Endothelial cell of umbilical vein (primary cell): ENCODE measurements at places on chromosomes 3 and 15. TPM values are rescaled to one million over a fixed set of nuclear protein-coding genes. Genes with fewer than 3 reads are reported as not detected.

FRMD5 gene
- total RNA-seq, result 16.7 and 18.2 TPM in 2 replicates

NRROS gene
- 14.4 and 15.6 TPM in 2 replicates for total RNA-seq

SLC22A13 gene
- total RNA-seq, result 0.44 and 0.53 TPM in 2 replicates

HTR3E gene
- not detected in 2 replicates for total RNA-seq

FAM81A gene
- total RNA-seq, result 0.32 and 1.2 TPM in 2 replicates

ACTRT3 gene
- total RNA-seq, result 3.3 and 5.1 TPM in 2 replicates

LYSMD4 gene
- 7.0 and 8.4 TPM in 2 replicates for total RNA-seq

SUMF1 gene
- total RNA-seq, result 26.6 and 31.5 TPM in 2 replicates

RETNLB gene
- total RNA-seq, result not detected in 2 replicates

TRH gene
- not detected in 2 replicates for total RNA-seq

DNA sequence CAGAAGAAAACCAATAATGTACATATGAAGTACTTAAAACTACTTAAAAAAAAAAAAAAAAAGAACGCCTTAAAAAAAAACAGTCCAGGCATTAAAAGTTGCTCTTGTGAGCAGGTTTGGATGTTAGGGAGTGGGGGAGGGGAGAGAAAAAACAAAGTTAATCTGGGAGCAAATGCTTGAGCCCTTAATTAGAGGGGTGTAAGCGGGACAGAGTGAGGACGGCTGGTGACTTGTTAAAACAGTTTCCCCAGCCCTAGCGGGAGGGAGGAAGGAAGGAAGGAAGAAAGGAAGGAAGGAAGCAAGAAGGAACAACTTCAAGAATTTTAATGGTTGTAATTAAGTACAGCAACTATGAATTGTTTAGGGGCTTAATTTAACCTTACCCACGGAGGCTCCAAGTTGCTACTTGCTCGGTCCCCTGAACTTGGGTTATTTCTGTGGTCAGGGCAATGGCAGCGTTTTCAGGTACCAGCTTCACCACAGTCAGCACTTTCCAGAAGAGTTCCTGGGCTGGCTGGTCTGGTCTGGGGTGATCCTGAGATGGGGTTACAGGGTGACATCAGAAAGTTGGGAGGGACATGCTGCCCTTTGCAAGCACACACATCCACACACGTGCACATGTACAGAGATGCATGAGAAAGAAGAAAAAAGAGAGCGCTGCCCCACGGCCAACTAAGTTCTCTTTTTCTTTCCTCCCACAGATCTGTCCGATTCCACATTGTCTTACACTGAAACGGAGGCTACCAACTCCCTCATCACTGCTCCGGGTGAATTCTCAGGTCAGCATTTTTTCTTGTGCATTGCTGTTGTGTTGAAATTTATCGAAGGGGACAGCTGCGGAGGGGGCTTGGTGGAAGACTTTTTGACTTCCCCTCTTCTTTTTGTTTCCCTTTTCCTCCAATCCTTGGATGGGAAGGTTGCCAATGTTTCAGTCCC lies 14.0 kb downstream of the SMAD6 start:
- peaks cover 11% of the 10 kb centered on the region for H3K36me3 ChIP-seq
- peaks cover 48% of the 10 kb centered on the region for H3K4me1 ChIP-seq
- H3K27me3 ChIP-seq, result no peaks in the 10 kb centered on the region
- no peak overlapping the region for H3K27ac ChIP-seq
- H3K4me3 ChIP-seq, result no peak overlapping the region
- no peak for DNase-seq

DNA sequence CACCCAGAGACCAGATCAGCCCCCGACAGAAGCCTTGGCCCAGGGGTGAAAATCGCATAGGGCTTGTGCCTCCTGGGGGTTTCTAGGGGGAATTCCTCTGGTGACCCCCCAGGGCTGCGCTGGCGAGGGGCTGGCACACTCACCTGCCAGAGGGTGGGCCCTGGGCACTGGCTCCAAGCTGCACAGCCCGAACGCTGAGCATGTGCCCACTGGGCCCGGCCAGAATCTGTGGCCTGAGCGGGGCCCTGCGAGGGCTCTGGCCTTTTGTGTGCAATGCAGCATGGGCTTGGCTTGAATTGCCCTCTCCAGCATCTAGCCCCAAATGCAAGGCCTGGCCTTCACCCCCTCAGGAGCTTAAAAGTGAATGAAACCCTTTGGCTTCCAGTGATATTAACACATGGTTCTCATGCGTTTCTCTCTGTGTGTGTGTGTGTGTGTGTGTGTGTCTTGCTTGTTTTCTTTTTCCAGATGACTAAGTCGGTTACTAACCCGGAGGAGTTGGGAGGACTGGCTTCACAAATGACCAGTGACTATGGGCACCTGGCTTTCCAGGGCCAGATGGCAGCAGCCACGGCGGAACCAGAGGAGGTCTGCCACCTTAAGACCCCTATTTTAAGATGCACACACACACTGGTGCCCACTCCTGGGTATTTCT lies 259.1 kb upstream of the TPM1 start:
- no peaks in the 10 kb centered on the region for H3K36me3 ChIP-seq
- no peak overlapping the region for H3K4me3 ChIP-seq
- DNase-seq, result peak; percentile 14
- H3K27me3 ChIP-seq, result no peaks in the 10 kb centered on the region
- H3K4me1 ChIP-seq, result peaks cover 8% of the 10 kb centered on the region

DNA sequence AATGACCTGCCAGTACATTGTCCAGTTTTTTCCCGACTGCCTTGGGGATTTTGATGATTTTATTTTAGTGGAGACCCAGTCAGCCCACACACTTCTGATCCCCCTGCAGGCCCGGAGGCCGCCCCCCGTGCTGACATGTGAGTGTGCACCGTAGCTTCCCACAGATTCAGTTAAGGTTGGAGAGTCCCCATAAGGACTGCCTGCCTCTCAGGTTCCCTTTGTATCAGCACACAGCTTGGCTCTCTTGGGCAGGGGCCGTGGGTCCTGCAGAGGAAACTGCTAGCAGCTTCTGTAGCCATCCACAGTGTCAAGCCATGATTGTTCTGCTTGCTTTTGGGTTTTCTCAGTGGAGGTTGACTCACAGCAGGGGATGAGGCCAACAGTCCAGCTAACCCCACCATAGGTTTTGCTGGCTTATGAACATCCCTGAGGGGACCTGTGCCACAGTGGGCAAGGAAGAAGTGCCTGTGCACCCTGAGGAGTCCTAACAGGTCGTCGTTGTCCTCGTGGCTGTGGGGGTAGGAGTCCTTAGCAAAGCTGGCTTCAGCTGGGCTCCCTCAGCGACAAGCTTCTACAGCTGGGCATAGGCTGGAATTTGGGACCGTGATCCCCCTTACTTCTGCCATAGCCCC lies 46.4 kb downstream of the DLEC1 start:
- H3K27me3 ChIP-seq, result no peaks in the 10 kb centered on the region
- H3K27ac ChIP-seq, result no peak overlapping the region
- H3K4me3 ChIP-seq, result no peak overlapping the region
- no peaks in the 10 kb centered on the region for H3K4me1 ChIP-seq
- no peaks in the 10 kb centered on the region for H3K36me3 ChIP-seq

GRCh38 chr15:72740219-72740618 lies 43.3 kb downstream of the ADPGK start:
- H3K36me3 ChIP-seq, result peaks cover 8% of the 10 kb centered on the region
- no peaks in the 10 kb centered on the region for H3K4me1 ChIP-seq
- no peak for DNase-seq
- no peak overlapping the region for H3K4me3 ChIP-seq
- H3K27me3 ChIP-seq, result no peaks in the 10 kb centered on the region

- H3K4me3 ChIP-seq, result no peak overlapping the region
- no peaks in the 10 kb centered on the region for H3K27me3 ChIP-seq
- DNase-seq, result no peak
- no peaks in the 10 kb centered on the region for H3K36me3 ChIP-seq
- no peaks in the 10 kb centered on the region for H3K4me1 ChIP-seq
Measured at GRCh38 chr3:160174621-160175020, 50.6 kb upstream of the C3orf80 start.

GRCh38 chr3:100263583-100263982 lies 2.8 kb downstream of the TBC1D23 start:
- H3K27ac ChIP-seq, result no peak overlapping the region
- DNase-seq, result no peak
- peaks cover 15% of the 10 kb centered on the region for H3K4me1 ChIP-seq
- no peaks in the 10 kb centered on the region for H3K36me3 ChIP-seq
- no peaks in the 10 kb centered on the region for H3K27me3 ChIP-seq
- H3K4me3 ChIP-seq, result no peak overlapping the region

- H3K4me1 ChIP-seq, result peaks cover 8% of the 10 kb centered on the region
- H3K36me3 ChIP-seq, result peaks cover 20% of the 10 kb centered on the region
- H3K27me3 ChIP-seq, result no peaks in the 10 kb centered on the region
- no peak overlapping the region for H3K4me3 ChIP-seq
- DNase-seq, result no peak
Measured at GRCh38 chr3:45981346-45982074, 14.1 kb downstream of the FYCO1 start.

- no peak overlapping the region for H3K4me3 ChIP-seq
- H3K4me1 ChIP-seq, result peaks cover 28% of the 10 kb centered on the region
- H3K27me3 ChIP-seq, result no peaks in the 10 kb centered on the region
- H3K27ac ChIP-seq, result no peak overlapping the region
- DNase-seq, result no peak
- no peaks in the 10 kb centered on the region for H3K36me3 ChIP-seq
Measured at GRCh38 chr3:194575484-194576210, 57.6 kb downstream of the TMEM44 start.

DNA sequence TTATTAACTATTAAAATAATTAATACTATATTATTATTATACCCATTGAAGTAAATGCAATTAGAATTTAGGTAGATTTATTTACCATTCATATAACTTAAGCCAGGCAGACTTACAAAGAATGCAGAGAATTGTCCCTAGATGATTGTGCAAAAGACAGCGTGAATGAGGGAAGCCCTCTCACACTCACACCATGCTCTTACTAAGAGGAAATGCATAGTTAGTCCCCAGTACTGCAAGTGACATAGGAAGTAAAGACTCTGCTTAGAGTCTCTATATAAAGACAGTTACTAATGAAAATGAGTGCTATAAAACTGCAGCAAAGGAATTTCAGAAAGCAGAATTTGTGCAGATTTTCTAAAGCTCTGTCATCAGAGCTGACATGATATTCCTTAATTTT lies 270.4 kb downstream of the ZBBX start:
- H3K36me3 ChIP-seq, result no peaks in the 10 kb centered on the region
- H3K4me3 ChIP-seq, result no peak overlapping the region
- no peak for DNase-seq
- no peaks in the 10 kb centered on the region for H3K4me1 ChIP-seq

- H3K27me3 ChIP-seq, result no peaks in the 10 kb centered on the region
- no peaks in the 10 kb centered on the region for H3K36me3 ChIP-seq
- no peaks in the 10 kb centered on the region for H3K4me1 ChIP-seq
Measured at GRCh38 chr3:102059145-102059943, 210.0 kb downstream of the NFKBIZ start.

DNA sequence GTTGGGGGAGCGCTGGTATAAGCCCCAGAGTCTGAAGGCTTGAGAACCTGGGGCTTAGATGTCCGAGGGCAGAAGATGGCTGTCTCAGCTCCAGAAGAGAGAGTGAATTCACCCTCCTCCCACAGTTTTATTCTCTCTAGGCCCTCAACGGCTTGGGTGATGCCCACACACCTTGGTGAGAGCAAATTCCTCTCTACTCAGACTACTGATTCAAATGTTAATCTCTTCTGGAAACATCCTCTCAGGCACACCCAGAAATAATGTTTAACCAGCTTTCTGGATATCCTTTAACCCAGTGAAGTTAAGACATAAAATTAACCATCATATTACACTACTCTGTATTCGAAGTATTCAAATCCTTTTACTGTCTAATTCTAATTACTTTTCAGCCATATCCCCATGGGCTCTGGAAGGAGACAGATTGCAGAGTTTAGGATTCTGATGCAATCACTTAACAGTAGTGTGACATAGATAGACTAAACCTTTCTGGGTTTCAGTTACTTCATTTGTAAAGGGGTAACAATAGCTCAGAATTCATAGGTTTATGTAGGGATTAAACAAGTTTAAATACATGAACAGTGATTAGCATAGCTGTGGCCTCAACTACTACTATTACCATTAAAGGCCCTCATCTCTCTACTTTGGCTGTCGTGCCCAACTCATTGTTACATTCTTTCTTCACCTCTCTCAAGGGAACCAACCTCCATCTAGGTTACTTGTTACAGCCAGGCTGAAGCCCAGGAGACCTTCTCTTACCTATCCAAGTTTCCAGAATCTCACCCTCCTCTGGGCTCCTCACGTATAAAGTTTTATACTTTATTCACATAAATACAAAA lies 25.7 kb upstream of the ANO10 start:
- H3K27me3 ChIP-seq, result no peaks in the 10 kb centered on the region
- no peak overlapping the region for H3K4me3 ChIP-seq
- no peaks in the 10 kb centered on the region for H3K4me1 ChIP-seq
- no peaks in the 10 kb centered on the region for H3K36me3 ChIP-seq

GRCh38 chr3:55854494-55854893 lies 367.4 kb upstream of the WNT5A start:
- DNase-seq, result no peak
- no peaks in the 10 kb centered on the region for H3K36me3 ChIP-seq
- H3K4me3 ChIP-seq, result no peak overlapping the region
- no peaks in the 10 kb centered on the region for H3K27me3 ChIP-seq
- H3K27ac ChIP-seq, result no peak overlapping the region
- no peaks in the 10 kb centered on the region for H3K4me1 ChIP-seq

DNA sequence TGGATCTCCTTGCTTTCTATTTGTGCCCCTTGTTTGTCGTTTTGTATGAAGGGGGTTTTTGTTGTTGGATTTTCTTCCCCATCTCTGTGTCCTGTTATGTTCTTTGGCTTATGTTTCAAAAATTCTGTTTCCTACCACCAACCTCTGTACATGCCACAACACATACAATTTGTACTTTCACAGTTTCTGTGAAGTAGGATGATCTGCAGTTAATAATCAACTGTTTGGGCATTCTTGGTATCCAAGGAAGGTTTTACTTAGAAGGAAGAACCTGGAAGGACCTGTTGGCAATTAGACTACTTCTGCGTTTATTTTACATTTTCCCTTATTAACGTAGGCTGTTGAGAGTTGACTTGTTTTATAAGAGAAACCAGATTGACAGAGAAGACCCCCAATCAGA lies 8.3 kb downstream of the SETD5 start:
- no peak for DNase-seq
- H3K36me3 ChIP-seq, result no peaks in the 10 kb centered on the region
- no peak overlapping the region for H3K27ac ChIP-seq
- no peaks in the 10 kb centered on the region for H3K27me3 ChIP-seq
- H3K4me3 ChIP-seq, result no peak overlapping the region

DNA sequence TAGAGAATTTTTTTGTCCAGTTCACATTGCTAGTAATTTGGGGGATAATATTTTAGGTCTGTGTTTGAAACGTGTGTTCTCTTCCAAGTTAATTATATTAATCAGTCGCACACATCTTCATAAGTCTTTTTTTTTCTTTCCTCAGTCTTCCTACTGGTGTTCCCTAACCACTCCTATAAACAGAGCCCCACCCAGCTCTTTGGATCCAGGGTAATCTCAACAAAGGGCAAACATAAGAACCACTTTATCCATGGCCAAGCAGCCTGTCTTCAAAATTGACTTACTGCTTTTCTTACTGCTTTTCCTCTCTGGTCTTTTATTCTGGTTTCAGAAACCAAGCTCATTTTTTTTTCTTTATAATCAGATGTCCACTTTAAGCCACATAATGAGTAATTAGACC lies 266.8 kb upstream of the NECTIN3 start:
- no peak for DNase-seq
- no peaks in the 10 kb centered on the region for H3K36me3 ChIP-seq
- H3K4me1 ChIP-seq, result no peaks in the 10 kb centered on the region
- no peak overlapping the region for H3K27ac ChIP-seq
